ENCODE measurements at places on chromosomes 16 and 17. TPM values are rescaled to one million over a fixed set of nuclear protein-coding genes. Genes with fewer than 3 reads are reported as not detected.

GRCh38 chr17:79485419-79485985 lies 125.3 kb downstream of the RBFOX3 start:
- DNase-seq, result no peak

DNA sequence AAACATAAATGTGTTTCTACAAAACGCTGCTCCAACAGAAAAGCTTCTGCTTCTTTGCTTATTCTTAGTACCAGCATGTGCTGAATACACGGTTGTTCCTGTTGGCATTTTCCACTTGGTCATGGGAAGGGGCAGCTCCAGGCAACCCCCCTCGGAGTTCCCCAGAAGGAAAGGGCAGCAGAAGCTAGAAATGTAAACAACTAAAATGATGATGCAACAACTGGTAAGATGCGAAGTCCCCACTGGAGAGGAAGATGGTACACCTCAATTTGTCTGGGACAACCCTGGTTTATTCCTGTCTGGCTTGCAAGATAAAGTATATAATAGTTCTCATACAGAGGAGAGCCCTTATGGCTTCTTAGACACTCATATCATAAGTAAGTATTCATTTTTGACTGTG lies 9.2 kb upstream of the CCL13 start:
- no peak for DNase-seq

GRCh38 chr16:28110479-28110878 lies 47.0 kb upstream of the GSG1L start:
- no peak for DNase-seq

- no peak for DNase-seq
Observed at GRCh38 chr17:75646638-75646992, 13.4 kb downstream of the SMIM5 start.

GRCh38 chr17:78972507-78973105 lies 7.1 kb downstream of the LGALS3BP start:
- no peak for DNase-seq

Gene ACE
- total RNA-seq, result 22.8 TPM

Measured in mucosa of gallbladder (tissue), 1 donor.